ENCODE measurements at places on chromosomes 13 and 19.
A peak's percentile ranks its signal among the peaks of the same experiment; 100 is the strongest.

DNA sequence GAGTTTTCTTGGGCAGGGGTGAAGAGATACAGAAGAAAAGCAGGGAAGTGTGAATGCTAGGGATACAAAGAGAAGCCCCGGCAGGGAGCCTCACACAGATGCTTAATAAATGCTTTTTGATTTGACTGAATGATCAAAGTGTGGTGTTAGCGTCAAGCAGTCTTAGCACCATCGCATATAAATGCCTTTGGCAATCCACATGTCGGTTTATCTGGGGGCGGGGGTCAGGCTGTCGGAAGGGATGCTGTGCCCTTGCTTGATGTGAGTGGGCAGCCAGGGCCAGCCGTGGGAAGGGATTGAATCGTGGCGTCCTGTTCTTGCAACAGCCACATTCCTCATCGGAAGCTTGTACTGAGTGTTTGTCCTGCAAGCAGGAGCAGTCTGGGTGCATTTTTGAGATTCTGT lies 173.1 kb downstream of the LACC1 start:
- peaks cover 9% of the 10 kb centered on the region for H3K4me1 ChIP-seq
- no peak for DNase-seq
- H3K36me3 ChIP-seq = no peaks in the 10 kb centered on the region
- peaks cover 26% of the 10 kb centered on the region for H3K27me3 ChIP-seq
- H3K4me3 ChIP-seq = no peak overlapping the region

DNA sequence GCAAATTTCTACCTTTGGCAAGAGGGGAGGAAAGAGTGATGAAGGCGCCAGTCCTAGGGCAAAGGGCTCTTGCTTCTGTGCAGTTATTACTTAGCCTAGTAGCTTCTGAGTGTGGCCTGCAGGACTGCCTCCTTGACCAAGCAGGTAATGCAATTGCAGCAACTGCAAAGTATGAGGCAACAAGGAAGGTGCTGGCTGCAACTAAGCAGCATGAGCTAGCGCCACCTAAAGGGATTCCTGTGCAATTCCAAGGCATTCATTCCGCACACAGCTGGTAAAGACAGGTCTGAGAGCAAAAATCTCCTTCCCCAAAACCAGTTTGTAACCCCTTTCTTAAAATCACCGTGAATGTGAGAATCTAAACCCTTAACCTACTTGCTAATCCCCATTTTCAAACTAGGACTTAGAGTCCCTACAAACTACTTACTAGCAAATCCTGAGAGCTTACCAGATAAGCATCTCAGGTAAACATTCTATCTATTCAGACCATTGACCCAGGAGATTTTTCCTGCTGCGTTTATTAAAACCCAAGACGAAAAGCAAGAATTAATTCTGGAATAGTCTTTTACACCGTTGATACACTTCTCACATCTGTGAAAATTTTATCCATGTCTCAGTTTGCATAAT lies 62.9 kb downstream of the DCT start:
- no peak for DNase-seq
- H3K36me3 ChIP-seq = peaks cover 34% of the 10 kb centered on the region

DNA sequence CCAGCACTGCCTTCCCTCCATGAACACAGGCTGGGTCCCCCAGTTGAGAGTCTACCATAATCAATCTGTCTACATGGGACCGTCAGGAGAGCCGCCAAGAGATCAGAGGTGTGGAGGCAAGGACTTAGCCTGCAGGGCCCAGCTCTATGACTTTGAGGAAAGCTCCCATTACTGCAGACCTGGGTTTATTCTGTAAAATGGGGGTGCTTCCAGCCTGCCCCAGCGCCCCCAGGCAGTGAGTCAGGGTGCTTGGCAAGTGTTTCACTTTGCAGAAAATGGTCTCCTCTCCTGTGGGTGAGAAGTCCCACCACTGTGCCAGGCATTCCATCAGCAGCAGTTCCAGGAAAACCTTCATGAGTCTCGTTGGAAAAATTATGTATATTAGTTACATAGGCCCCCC lies 75.5 kb upstream of the VSTM2B start:
- no peak for DNase-seq
- H3K36me3 ChIP-seq = no peaks in the 10 kb centered on the region
- no peaks in the 10 kb centered on the region for H3K4me1 ChIP-seq
- no peak overlapping the region for H3K4me3 ChIP-seq
- H3K27me3 ChIP-seq = peaks cover 11% of the 10 kb centered on the region

- no peak overlapping the region for H3K4me3 ChIP-seq
- no peaks in the 10 kb centered on the region for H3K36me3 ChIP-seq
- H3K4me1 ChIP-seq = no peaks in the 10 kb centered on the region
- DNase-seq = no peak
Observed at GRCh38 chr19:33698576-33699435, 77.1 kb downstream of the CHST8 start.

- H3K27me3 ChIP-seq = no peaks in the 10 kb centered on the region
- no peak for DNase-seq
- H3K36me3 ChIP-seq = no peaks in the 10 kb centered on the region
- no peaks in the 10 kb centered on the region for H3K4me1 ChIP-seq
- H3K4me3 ChIP-seq = no peak overlapping the region
- no peak overlapping the region for H3K27ac ChIP-seq
Observed at GRCh38 chr13:59633290-59633689, 530.4 kb downstream of the DIAPH3 start.

GRCh38 chr13:109870696-109871370 lies 84.5 kb upstream of the IRS2 start:
- no peak for DNase-seq
- H3K27ac ChIP-seq = no peak overlapping the region
- no peaks in the 10 kb centered on the region for H3K36me3 ChIP-seq
- peaks cover 8% of the 10 kb centered on the region for H3K4me1 ChIP-seq
- H3K27me3 ChIP-seq = peaks cover 55% of the 10 kb centered on the region

DNA sequence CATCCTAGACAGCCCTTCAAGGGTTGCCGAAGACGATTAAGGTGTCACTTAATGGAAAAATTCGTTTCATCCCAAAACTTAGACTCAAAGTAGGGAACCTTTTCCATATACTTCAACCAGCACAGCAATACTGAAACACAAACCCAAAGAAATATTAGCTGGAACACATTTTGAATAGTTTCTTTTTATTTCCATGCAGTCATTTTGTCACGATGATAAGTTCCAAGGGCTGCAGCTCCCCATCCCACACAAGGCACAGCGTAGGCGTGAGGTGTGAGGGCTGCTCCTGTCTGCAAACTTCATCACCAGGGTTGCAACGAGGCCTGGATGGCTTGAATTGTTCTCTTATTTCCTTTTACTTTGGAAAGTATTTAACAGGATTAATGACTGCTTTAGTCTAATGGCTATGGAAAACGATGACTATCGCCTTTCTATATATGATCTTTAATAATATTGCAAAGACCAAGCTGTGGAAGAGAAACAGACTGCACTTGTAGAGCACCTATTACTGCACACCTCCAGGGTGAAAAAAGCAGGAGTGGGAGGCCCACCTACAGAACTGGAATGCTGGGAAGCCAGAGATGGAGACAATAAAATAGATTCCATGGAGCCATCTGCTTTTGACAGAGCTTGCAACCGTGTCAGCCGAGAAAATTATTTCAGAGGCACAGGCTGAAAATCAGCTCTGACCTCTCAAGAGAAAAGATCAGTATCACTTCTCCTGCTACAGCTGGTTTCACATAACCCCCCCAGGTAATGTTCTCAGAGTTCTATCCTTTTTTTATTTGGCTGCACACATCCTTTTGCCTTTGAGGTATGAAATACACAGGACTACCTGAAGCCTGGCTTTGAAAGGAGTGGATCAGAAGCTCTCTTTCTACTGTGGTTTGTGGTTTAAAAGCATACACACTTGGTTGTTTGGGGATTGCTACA lies 274.5 kb upstream of the NBEA start:
- no peaks in the 10 kb centered on the region for H3K4me1 ChIP-seq
- no peaks in the 10 kb centered on the region for H3K36me3 ChIP-seq
- DNase-seq = no peak
- H3K4me3 ChIP-seq = no peak overlapping the region
- no peaks in the 10 kb centered on the region for H3K27me3 ChIP-seq
- H3K27ac ChIP-seq = no peak overlapping the region

DNA sequence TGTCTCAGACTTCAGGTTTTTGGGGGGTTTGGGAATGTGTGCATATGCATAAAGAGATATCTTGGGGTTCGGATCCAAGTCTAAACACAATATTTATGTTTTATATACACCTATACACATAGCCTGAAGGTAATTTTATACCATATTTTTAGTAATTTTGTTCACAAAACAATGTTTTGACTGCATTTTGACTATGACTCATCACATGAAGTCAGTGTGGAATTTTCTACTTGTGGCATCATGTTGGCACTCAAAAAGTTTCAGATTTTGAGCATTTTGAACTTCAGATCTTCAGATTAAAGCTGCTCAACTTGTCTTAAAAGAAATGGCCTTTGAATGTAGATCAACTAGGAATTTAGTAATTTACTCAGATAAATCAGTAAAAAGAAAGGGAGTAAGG lies 712.9 kb upstream of the GPC6 start:
- no peak overlapping the region for H3K4me3 ChIP-seq
- H3K36me3 ChIP-seq = no peaks in the 10 kb centered on the region
- H3K27ac ChIP-seq = no peak overlapping the region
- H3K27me3 ChIP-seq = no peaks in the 10 kb centered on the region
- DNase-seq = no peak

DNA sequence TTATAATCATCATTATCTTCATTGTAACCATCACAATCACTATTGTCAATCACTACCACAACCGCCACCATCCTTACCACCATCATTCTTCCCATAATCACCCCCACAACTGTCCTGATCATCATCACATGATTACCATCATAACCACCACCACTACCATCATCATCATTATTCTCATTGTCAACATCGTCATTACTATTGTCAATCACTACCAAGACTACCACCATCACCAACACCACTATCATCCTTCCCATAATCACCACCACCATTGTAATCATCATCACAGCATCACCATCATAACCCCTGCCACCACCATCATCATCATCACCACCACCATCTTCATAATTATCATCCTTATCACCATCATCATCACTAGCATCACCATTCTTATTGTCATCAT lies 55.2 kb downstream of the MBD3L1 start:
- no peak for DNase-seq
- no peaks in the 10 kb centered on the region for H3K36me3 ChIP-seq
- H3K4me3 ChIP-seq = no peak overlapping the region
- H3K27ac ChIP-seq = no peak overlapping the region
- H3K27me3 ChIP-seq = no peaks in the 10 kb centered on the region
- no peaks in the 10 kb centered on the region for H3K4me1 ChIP-seq

GRCh38 chr13:113882716-113883115 lies 18.8 kb upstream of the GAS6 start:
- peaks cover 18% of the 10 kb centered on the region for H3K4me1 ChIP-seq
- no peak overlapping the region for H3K27ac ChIP-seq
- H3K27me3 ChIP-seq = no peaks in the 10 kb centered on the region
- no peak for DNase-seq

GRCh38 chr13:30422054-30422839 lies at the start of gene UBE2L5:
Gene UBE2L5, plus strand, starts transcription at chr13:30422493. Its CDS starts 5,498 bp downstream, at chr13:30427991.
- peaks cover 8% of the 10 kb centered on the region for H3K4me1 ChIP-seq
- peak within 1 kb of the TSS; percentile 80 for H3K4me3 ChIP-seq
- H3K36me3 ChIP-seq = no peaks in the 10 kb centered on the region
- peak within 1 kb of the TSS; percentile 76 for H3K27ac ChIP-seq
- peak; percentile 78 for DNase-seq

DNA sequence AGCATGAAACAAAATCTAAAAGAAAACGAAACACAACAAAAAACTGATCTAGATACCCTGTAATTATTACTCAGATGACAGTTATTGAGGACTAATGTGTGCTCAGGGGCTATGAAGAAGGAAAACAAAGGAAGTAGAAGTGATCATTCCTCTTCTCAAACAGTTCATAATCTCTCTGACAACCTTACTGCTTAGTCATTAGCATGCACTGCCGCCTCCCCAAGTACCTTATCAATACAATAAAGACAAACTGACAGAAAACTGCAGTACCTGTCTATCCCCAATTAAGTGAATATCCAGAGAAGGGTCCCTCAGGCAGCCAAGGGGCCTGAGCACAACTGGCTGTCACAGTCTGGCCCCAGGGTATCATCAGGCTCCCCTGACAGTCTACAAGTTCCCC lies 22.0 kb upstream of the POU4F1 start:
- H3K27ac ChIP-seq = no peak overlapping the region
- no peak overlapping the region for H3K4me3 ChIP-seq
- no peak for DNase-seq

DNA sequence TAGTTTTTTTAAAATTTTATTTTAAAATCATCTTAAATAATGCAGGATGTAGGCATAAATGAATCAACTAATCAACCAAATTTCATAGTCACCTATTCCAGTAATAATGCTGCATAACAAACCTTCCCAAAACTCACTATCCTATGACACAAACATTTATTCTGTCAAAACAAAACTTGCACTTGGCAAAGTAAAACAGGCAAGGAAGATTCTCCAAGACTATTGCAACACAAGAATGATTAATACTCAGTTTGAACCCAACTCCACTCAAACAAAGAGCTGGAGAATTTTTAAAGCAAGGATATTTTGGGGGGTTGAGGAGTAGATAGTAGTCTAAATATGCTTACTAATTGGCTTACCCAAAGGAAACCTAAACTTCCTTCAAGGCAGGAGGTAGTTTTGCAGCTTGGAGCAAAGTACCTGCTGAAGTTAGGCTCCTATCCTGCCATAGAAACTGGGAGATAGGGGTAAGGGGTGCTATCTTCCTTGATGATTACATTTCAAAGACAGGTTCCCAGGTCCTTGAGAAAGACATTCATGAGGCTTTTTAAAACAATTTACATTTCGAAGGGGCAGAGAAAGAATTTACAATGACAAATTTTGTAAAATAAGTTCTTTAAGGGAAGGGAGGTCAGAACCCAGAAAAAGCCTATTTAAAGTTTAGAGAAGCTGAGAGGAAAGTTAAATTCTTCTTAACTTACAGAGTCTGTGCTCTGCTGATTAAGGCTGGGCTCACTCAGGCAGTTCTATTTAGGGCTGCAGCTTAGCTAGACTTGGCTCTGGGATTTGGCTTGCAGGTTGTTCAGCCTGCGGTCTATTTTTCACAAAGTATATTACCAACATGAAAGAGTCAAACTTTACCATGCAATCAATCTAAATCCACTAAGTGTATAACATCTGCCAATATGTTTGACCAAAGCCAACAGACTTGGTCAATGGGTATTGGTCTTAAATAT lies 549.0 kb downstream of the KCTD12 start:
- H3K4me1 ChIP-seq = no peaks in the 10 kb centered on the region
- H3K27me3 ChIP-seq = no peaks in the 10 kb centered on the region
- H3K27ac ChIP-seq = no peak overlapping the region

DNA sequence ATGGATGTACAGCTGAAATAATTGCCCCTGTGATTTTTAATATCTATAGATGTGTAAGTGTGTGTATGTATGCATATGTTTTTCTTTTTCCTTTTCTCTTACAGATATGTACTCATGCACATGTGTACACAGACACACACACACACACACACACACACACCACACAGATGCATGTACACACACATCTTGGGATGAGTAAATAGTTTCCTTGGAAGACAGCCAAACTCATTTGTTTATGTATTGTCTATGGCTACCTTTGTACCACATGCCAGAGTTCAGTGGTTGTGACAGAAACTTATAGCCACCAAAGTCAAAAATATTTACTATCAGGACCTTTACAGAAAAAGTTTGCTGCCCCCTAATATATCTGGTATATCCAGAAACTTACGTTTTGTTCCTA lies 192.6 kb downstream of the MAB21L1 start:
- H3K36me3 ChIP-seq = no peaks in the 10 kb centered on the region
- no peaks in the 10 kb centered on the region for H3K27me3 ChIP-seq
- H3K4me1 ChIP-seq = no peaks in the 10 kb centered on the region
- no peak overlapping the region for H3K27ac ChIP-seq
- DNase-seq = no peak
